ENCODE measurements at places on chromosomes 3 and 15.

DNA sequence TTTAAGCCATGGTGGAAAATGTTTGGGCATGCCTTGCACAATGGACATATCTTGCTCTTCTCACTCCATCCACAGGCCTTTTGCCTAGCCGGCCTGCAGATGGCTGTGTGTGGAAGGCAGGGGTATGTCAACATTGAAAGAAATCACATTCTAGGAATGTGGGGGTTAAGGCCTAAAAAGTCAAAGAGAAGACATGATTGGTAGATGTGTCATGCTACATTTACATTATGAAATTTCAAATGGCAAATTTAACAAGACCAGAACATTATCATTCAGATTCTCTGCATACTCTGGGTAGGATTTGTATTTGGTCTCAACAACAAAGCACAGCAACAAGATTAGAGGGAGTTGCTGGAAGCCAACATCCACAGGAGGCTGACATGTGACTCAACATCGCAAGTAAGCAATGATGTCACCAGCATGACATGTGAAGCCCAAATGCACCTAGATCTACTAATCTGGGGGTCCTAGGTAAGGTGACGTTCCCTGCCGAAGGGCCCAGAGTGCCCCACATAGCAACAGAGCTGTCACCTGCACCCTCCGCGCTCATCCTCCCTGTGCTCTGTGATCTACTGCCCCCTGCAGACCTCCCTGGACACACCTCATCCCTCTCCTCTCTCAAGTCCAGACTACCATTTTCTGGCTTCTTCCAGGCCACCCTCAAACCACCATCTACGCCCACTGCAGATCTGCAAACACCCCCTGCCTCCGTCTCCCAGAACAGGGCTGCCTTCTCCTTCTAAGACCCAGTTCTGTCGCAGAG lies 39.4 kb downstream of the CLDN18 start:
- DNase-seq = no peak

- no peak for DNase-seq
Measured at GRCh38 chr3:158200955-158201354, 91.1 kb downstream of the RSRC1 start.

GRCh38 chr3:161266731-161267150 lies 45.6 kb downstream of the NMD3 start:
- no peak for DNase-seq

DNA sequence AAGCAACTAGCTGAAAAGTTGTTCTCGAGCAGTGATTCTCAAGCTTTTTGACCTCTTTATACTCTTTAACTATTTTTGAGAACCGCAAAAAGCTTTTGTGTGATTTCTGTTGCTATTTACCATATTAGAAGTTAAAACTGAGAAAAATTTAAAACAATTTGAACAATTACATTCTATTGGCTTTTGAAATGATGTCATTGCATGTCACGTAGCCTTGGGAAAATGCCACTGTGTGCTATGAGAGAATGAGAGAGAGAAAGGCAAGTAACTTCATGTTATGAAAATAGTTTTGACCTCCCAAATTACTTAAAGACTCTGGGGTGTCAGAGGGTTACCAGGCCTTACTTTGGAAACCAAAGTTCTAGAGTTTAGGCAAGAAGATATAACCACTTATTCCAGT lies 8.0 kb downstream of the USP13 start:
- DNase-seq = no peak

DNA sequence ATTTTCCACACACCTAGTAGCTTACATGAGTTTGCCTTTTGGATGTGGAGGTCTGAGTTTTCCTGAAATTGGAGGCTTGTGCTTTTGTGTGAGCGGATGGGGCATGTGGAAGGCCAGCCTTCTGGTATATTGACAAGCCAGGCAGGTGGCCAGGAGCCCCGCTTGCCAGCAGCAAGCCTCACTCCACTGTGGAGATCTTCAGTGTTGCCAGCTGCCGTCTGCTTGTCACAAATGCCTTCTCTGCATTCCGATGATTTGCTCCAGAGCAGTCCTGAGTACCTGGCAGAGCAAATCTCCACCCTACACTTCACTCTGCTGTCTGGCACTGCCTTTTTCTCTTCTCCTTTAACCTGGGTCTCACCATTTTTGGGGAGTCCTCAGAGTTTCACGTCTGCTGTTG lies 29.1 kb upstream of the CHST2 start:
- peak; percentile 19 for DNase-seq

- no peak for DNase-seq
Measured at GRCh38 chr15:35182841-35183479, 97.9 kb upstream of the NANOGP8 start.

- DNase-seq = no peak
Measured at GRCh38 chr3:10514407-10515069, 9.2 kb upstream of the ATP2B2 start.

DNA sequence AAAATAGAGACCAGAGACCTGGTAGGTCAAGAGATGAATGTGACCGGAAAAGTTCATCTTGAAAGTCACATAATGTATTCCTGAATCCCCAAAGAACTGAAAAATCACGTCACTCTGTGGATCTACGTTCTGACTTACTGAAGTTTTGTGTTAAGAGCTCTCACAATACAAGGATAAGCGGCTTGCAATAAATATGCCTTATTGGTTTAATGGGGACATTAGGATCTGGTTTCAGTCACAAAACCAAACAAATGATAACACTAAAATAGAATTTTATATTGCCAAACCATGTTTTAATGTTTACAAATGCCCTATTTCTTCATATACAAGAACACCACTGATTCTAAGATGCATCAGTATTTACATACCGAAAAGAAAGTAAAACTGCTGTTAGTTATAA lies 164.2 kb downstream of the FMN1 start:
- DNase-seq = no peak

GRCh38 chr3:38645601-38646000 lies 3.9 kb downstream of the SCN5A start:
- no peak for DNase-seq

DNA sequence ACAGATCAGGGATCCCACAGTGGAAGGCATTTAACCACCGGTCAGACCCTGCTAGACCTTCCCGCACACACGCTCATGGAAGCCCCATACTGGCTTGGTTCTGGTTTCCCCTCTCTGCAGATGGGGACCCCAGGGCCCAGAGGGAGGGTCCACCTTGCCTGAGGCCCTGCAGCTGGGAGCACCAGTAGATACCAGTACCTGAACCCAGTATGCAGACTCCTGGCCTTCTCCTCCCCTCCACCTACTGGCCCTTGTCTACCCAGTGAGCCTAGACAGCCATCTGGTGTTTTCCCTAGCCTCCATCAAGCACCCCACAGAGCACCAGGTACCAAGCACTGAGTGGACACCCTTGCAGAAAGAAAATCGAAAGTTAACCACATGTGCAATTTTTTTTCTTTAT lies 65.1 kb downstream of the MEGF11 start:
- no peak for DNase-seq

DNA sequence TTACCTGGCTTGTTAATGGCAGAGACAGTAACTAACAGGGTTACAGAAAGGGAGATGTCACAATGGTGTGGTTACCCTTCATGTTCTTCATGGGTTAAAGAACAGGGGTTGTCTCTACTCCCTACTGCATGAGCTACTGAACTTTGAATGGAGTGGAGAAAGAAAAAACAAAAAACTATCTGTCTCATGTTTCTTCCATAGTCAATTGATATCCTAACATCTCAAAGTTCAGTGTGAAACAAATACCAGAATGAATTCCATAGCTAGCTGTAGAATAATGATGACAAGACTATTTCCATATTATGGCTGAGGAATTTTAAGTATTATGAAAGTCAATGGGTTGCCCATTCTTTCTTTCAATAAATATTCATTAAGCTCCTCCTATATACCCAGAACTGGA lies 161.3 kb upstream of the LPP start:
- no peak for DNase-seq

- no peak for DNase-seq
Measured at GRCh38 chr15:59237924-59238331, 31.3 kb downstream of the LDHAL6B start.

Measured in globus pallidus (tissue), 1 donor.